ENCODE measurements at places on chromosomes 13 and 19.

GRCh38 chr19:29263305-29264135 is 50.6 kb upstream of the UQCRFS1 start:
- peak; percentile 80 for DNase-seq

DNA sequence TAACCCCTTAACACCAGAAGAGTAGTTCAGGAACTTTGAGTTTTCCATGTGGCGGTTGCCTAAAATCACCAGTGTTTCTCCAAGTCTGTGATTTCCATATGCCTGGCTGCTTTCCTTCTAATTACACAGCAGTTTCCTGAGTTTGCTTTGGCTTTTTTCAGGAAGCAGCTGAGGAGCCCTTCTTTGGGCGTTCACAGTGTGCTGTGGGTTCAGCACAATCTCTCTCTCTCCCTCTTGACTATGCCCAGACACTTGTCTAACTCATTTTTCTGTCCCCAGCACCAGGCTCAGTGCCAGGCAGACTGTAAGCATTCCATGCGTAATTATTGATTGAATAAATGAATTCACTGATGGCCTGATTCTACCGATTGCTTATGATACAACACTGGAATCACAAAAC is 19.7 kb downstream of the SCEL start:
- no peak for DNase-seq

GRCh38 chr13:106616729-106617128 is 48.8 kb upstream of the ARGLU1 start:
- no peak for DNase-seq

DNA sequence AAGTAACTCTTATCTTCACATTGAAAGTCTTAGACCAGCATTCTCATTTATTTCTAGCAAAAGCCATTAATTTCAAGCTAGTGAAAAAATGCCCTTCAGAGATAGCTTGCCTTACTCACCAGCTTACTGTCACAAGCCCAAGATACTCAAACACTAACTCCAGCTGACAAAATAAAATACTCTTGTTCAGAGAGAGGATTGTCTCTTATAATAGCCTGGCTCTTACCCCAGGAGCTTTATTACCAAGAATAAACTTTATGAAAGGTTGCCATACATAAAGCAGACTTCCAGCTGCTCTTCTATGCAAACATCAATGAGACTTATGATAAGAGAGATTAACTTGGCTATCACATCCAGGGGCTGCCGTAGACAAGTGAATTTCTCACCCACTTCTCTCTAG is 53.6 kb downstream of the XPO4 start:
- peak; percentile 2 for DNase-seq

DNA sequence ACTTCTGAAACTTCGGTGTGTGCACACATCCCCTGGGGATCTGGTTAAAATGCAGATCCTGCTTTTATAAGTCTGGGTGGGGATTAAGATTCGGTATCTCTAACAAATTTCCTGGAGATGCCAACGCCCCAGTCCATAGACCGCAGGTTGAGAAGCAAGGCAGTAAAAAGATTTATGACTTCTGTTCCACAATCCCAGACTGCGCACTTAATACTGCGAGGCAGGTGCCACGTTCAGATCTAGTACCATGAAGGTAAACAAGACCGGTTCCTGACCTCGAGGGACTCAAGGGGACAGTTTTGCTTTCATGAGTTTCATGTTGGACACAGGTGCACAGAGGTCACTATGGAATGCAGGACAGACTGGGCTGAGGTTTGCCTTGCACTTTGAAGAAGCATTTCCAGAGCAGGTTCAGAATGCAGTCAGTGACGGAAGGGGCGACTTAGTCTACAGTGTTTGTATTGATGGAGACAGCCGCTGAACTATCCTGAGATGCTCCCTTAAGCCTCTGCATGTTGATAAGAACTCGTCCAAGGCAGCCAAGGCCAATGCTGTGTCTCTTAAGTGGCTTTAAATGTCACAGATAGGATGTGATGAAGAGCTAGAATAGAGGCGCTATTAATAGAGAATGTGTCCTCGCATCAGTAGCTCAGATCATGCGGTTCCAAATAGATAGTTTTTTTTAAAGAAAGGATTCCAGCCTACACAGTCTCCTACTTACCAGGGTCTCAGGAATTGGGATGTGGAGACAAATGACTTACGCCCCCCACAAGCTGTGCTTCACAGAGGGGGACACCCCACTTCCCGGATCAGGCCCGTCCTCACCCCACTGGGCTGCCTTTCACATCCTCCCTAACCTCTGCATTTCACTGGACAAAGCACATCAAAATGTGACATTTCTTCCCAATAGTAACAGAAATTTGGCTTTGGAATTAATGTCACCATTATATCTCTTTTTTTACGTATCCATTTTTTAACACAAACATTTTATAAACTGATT is 97.1 kb upstream of the IRS2 start:
- no peak for DNase-seq

DNA sequence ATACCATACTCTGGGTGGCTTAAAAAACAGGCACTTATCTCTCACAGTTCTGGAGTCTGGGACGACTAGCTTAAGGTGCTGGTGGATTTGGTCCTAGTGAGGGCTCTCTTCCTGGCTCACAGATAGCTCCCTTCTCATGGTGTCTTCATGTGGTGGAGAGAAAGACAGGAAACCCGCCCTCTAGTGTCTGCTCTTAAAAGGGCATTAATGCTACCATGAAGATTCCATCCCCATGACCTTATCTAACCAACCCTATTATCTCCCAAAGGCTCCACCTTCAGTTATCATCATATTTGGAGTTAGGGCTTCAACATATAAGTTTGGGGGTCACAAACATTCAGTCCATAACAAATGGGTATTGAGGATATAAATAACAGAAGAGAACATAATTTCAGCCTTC is 139.4 kb downstream of the HS6ST3 start:
- DNase-seq: peak; percentile 71

Data from OCI-M1 (cell line).